ENCODE measurements at places on chromosomes 6 and 20.

DNA sequence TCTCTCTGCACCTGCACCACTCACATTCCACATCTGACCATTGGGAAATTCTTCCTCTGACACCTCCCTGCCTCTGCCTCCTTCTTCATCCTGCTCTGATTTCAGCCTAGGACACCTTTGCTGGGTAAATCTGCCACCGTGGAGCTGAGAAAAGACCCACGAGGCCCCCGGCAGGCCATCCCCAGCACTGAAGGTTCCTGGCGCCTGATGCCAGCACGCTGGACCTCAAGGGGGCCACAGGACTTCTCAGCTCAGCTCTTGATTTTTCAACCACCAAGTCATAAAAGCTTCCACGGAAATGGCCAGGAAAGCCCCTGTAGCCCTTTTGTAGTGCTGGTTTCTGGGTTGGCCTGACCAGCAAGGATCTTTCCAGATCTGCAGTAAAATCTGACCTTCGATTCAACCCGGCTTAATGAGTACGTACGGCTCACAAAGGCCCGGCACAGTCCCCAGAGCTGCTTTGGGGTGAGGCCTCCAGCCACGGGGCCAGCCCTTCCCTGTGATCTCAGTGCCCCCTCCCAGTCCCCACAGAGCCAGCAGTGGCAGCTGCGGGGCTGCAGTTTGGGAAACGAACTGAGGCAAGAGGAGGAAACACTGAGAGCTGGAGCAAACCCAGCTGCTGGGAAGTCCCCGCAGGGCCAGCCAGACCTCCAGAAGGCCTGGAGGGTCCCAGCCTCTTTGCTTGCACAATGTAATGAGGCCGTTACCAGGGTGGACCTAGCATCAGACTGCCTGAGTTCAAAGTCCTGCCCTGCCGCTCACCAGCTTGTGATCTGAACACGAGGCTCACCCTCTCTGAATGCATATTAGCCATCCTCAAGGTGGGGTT lies 157.5 kb downstream of the BMP7 start:
- DNase-seq = no peak

DNA sequence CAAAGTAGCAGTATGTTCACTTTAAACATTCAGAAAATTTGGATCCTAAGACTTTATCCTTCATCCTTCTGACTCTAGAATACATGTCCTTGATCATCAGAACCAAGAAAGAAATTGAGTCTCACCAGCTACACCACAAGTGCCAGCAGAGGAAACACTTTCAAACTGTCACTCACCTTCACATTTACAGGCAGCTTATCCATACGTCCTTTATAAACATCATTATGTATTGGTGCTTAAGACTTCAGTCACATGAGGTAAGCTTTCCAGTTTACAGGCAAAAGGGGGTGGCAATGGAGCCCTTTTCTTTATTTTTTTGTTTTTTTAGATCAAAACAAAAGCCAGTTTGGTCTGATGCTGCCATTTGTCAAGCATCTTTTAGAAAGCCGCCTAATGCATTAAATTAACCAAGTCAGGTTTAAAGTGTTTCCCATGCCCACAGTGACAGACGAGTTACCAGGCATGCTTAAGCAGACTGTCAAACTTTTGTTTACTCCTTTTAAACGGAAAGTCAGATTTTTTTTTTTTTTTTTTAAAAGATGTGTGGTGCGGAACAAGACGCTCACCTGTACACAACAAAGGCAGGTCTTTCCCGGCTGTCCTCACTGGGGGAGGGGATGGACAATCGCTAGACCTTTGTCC lies 952 bp upstream of the BRPF3 start:
- no peak for DNase-seq

GRCh38 chr20:58461899-58462298 lies 53.3 kb downstream of the APCDD1L start:
- DNase-seq = no peak

GRCh38 chr6:88116276-88116675 lies 49.9 kb downstream of the CNR1 start:
- DNase-seq = no peak

DNA sequence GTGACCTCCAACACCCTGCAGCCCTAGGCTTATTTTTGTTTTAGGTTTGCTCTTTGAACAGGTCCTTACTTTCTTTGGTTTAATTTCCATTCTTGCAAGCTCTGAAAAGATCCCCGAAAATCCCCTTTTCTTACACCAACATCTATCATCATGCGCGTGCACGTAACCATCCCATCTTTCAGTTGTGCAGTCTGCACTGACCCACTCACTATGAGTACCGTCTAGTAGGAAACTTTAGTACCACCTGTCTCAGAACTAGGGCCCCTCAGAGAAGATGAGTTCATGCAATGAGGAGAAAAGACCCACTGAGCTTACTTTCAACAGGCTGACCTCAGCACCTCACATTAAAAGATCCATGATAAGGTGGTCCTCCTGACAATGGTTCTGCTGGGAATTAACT lies 120.6 kb upstream of the AGPAT4 start:
- DNase-seq = no peak

GRCh38 chr6:153231048-153231646 lies 100.1 kb upstream of the RGS17 start:
- DNase-seq = no peak

DNA sequence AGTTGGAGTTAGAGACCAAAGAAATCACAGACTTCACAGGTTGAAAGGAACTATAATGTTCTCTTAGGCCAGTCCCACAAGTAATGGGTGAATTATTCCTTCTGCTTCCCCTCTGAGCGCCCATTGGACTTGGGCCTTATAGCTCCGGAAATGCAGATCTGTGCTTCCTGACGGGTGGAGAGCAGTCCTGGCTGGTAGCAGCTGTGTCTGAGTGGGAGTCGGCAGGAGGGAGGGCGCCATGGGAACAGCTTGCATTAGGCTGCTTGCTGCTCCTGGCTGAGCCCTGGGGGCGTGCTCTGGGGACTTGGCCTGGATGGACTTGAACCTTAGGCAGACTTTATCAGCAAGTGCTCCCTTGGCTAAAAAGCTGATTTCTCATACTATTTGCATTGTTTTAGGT lies 18.4 kb upstream of the NUP153 start:
- DNase-seq = no peak

DNA sequence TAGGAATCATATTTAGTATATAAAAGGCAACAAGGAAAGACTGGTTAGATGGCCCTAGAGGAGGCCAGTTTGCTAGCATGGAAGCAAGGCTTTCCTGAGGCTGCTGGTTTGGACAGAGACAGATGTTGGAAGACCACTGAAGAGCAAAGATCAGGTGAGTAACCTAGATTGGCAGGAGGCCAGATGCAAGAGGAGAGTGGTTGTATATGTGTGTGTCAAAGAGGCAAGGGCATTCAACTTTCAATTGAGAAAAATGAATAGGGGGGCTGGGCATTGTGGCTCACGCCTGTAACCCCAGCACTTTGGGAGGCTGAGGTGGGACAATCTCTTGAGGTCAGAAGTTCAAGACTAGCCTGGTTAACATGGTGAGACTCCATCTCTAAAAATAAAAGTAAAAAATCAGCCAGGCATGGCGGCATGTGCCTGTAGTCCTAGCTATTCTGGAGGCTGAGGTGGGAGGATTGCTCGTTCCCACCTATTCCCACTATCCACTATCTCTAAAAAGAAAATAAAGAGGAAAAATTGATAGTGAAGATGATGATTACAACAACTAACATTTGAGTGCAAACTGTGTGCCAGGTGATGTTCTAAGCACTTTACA lies 79.8 kb downstream of the PRDM1 start:
- no peak for DNase-seq

- no peak for DNase-seq
Measured at GRCh38 chr6:43090559-43090956, 14.4 kb downstream of the PTK7 start.

DNA sequence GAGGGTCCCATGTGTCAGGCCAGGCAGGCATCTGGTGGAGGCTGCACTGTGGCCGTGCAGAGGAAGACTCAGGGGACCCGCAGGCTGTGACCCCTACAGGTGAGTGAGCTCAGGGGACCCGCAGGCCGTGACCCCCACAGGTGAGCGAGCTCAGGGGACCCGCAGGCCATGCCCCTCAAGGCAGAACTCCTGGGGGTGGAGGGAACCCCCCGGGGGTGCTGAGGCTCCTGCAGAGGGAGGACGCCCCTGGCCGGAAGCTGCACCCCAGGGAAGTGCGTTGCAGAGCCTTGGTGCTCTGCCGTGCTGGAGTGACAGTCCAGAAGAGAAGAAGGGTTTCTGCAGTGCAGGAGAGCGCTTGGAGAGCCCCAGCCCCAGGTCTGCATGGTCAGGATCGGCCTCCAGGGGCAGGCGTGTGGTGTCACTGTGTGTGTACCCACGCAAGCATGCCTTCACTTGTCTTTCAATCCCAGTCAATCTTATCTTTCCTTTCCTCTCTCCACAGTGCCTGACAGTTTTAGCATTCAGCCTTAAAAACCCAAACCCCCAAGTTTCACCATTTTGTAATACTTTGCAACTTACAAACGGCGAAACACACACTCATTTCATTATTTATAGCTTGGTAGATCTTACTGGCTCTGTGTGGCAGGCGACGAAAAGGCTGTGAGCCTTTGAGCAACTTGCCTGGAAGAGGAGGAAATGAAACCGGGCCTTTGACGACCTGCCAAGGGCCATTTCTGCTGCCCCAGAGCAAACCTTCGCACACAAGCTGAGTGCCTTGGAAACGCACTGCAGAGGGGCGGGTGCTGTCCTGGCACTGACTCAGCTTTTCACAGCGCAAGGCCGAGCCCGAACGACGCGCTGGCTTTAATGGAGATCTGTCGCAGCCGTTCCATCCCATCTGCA lies 101.4 kb upstream of the AGPAT4 start:
- DNase-seq = no peak

DNA sequence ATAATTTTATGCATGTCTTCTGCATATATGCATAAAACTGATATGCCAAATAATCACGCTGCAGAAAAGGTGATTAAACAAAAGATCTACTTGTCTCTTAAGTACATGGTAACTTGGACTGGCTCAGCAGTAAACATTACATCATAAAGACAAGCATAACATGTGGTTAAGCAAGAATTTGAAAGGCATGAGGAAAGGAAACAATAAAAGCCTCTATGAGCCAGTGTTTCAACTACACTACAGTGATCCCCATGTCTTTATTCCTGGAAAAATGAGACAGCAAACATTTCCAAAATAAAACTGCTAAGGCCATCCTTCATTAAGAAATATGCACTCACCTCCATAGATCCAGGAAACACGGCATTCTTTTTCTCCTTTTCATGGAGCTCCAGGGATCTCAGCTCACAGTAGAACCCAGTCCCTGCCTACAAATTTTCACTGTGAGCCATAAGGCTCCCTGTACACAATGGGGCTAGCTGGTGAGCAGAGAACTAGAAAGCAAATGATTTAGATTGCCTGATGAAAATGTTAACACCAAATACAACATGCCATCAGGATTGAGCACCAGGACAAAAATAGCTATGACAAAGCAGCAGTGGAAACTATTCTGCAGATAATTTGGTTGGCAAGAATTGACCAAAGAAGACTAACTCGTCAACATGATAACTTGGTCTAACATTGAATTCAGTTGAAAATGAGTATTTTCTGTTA lies 156.1 kb downstream of the COL21A1 start:
- DNase-seq = no peak

- DNase-seq = no peak
Measured at GRCh38 chr20:22578221-22579118, 5.9 kb downstream of the FOXA2 start.

- DNase-seq = no peak
Measured at GRCh38 chr6:87697581-87698546, 4.2 kb downstream of the AKIRIN2 start.

- DNase-seq = no peak
Measured at GRCh38 chr20:9611921-9612320, 97.5 kb downstream of the LAMP5 start.

- DNase-seq = no peak
Measured at GRCh38 chr6:12474167-12475140, 184.3 kb downstream of the EDN1 start.

GRCh38 chr6:37135835-37136694 lies 33.9 kb upstream of the PIM1 start:
- no peak for DNase-seq

GRCh38 chr20:17663486-17663885 lies 18.6 kb downstream of the RRBP1 start:
- DNase-seq = no peak

GRCh38 chr6:50973464-50973863 lies 154.8 kb downstream of the TFAP2B start:
- DNase-seq = no peak

DNA sequence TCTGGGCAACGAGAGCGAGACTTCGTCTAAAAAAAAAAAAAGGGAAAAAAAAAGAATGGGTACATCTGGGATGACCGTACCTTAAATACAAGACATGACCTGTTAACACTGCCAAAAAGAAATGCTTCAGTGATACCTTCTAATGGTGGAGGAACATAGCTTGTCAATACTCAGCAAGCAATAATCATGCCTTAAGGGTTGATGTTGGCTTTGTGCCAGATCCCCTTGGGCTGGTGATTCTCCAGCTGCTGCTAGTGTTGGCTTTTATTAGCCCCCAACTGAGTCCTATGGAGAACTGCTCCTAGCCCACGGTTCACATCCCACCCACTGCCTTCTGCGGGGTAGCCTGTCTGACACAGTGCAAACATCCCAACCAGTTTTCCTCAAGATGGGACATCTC lies 134.9 kb downstream of the PLCB1 start:
- no peak for DNase-seq

- DNase-seq = no peak
Measured at GRCh38 chr6:148811459-148811858, 64.6 kb downstream of the UST start.

DNA sequence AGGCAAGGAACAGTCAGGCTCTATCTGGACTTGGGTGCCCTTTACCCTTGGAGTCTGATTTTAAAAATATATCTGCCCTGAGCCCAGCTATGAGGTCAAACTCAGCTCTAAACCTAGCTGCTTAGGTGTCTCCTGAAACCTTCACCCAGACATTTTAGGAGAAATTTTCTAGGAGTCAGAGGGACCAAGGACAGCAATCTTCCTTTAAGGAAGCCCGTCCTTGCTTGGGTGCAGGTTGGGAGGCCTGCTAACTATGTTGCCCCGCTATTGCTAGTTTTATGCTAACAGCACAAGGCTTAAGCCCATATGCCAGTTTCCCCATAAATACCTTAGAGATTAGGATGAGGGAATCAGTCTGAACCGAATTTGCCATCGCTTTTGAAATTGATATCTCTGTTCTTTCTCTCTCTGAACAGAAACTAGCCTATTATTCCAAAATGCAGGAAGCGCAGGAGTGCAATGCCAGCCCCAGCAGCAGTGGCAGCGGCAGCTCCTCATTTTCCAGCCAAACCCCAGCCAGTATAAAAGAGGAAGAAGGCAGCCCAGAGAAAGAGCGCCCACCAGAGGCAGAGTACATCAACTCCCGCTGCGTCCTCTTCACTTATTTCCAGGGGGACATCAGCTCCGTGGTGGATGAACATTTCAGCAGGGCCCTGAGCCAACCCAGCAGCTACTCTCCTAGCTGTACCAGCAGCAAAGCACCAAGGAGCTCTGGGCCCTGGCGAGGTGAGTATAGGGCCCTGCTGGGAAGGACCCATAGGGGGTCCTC lies 2.6 kb downstream of the VGLL2 start:
- no peak for DNase-seq

- no peak for DNase-seq
Measured at GRCh38 chr20:20214757-20215275, 153.1 kb upstream of the INSM1 start.

Measured in stimulated activated CD8-positive, alpha-beta memory T cell treated with anti-CD3 and anti-CD28 coated beads, Interleukin-7, amount 100 ng/mL, for 4 hours (primary cell).